ENCODE measurements at places on chromosomes 11 and 22. TPM values are rescaled to one million over a fixed set of nuclear protein-coding genes. Genes with fewer than 3 reads are reported as not detected.

Gene OR51D1
- not detected for total RNA-seq

Gene FAM111B
- total RNA-seq = 7.5 TPM

Gene TNRC6B
- 3.9 TPM for total RNA-seq

Gene OR8D1
- not detected for total RNA-seq

Gene CASP5
- not detected for total RNA-seq

Gene A4GALT
- 19.4 TPM for total RNA-seq

Gene VSIG2
- total RNA-seq = not detected

Gene OR8G1
- total RNA-seq = not detected

Gene RANGAP1
- 99.5 TPM for total RNA-seq

Gene OR52E4
- total RNA-seq = not detected

Measured in A549 treated with CORT108297 at 1 μM for 4 hours (cell line).